ENCODE measurements at places on chromosomes 4 and X.

DNA sequence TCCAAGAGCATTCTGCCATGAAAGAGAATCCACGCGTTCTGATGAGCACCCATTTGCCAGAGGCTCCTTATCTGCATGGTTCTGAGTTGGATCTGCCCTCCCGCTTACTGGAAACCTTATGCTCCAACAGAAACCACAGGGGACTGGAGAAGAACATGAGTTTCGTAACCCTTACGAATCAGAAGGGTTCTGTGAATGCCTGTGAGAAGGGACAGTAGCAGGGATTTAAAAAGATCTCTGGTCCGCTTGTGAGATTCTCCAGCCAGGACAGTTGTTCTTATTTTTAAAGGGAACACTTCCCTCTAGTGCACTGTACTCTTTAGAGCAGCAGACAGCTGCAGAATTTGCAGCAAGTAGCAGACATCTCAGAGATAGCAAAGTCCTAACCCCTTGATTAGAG lies 22.5 kb upstream of the CENPU start:
- DNase-seq = no peak

GRCh38 chr4:19051831-19052230 lies 1030.3 kb upstream of the LCORL start:
- no peak for DNase-seq

GRCh38 chr4:139301821-139302611 lies at the start of gene NDUFC1:
TSS of gene NDUFC1 (minus strand) at chr4:139302477. CDS start at chr4:139295798, 6,679 bp downstream.
- DNase-seq = no peak

DNA sequence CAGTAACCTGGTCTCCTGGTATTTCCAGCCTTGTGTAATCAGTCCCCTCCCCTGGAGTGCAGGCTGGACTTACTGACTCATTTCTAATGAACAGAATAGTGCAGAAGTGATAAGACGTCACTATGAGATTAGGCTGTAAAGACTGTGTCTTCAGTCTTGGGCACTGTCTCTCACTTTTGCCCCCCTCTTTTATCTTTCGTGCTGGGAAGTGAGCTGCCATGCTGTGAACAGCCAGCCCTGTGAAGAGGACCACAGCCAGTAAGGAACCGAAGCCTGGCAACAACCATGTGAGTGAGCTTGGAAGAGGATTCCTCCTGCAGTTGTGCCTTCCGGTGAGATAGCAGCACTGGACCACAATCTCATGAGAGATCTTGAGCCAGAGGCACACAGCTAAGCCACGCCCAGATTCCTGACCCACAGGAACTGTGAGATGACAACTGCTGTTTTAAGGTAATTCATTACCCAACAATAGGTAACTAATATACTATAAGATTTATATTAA lies 67.5 kb upstream of the GPR34 start:
- DNase-seq = no peak

GRCh38 chr4:186623546-186623945 lies 68.2 kb upstream of the MTNR1A start:
- DNase-seq = no peak

DNA sequence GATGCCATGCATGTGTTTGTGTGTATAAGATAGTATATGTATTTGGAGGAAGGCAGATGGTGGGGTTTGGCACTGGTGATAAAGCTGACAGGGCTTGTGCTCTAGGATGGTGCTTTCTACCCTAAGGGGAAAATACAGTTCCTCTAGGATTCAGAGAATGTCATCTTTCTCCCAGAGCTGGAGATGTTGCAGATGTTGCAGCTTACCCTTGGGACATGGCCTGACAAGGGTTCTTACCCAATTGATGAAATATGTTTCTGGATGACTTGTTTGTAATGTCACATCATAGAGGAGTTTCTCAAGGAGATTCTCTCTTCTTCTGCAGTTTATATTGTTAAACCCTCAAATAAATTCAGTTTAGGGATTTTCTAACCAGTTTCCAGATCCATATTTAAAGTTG lies 52.5 kb upstream of the PITX2 start:
- no peak for DNase-seq

DNA sequence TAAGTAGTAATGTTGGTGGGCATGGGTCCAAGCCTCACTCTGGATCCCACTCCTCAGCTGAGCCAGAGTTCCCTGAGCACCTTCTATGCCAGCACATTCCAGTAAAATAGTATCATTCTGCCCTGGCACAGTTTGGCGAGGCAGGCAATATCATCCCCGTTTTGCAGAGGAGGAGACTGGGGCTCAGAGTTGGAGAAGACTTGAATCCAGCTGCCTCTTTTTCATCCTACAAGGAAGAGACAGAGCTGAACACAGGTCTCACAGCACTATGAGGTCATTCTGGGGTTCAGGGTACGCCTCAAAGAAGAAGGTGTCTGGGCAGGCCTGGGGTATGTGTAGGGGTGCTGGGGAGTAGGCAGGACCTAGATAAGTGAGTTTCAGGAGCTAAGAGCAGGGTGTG lies 103.9 kb upstream of the STX18 start:
- DNase-seq = no peak

- no peak for DNase-seq
These were observed 2.7 kb downstream of the PTPN13 start for GRCh38 chr4:86596807-86597206.

GRCh38 chrX:51803833-51804232 lies 60.6 kb downstream of the GSPT2 start:
- no peak for DNase-seq

DNA sequence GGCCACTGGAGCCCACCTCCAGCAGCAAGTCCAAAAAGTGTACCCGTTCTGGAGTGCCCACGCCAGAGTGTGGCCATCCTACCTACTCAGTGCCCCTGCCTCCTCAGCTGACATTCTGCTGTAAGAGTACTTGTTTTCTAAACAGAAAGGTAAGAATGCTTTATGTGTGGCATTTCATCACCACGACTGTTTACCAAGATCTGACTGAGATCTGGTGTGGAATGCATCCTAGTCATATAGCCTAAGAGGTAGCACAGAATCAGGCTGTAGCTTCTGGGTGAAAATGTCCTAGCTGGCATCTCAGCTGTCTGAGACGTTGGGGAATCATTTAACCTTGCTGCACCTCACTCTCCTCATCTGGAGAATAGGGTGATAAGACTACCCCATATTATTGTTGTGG lies 638.7 kb upstream of the TENM3 start:
- no peak for DNase-seq

- DNase-seq = no peak
These were observed 5.9 kb downstream of the COL25A1 start for GRCh38 chr4:109296527-109296926.

- DNase-seq = no peak
These were observed 772 bp downstream of the EOLA1 start for GRCh38 chrX:149541521-149542047.

DNA sequence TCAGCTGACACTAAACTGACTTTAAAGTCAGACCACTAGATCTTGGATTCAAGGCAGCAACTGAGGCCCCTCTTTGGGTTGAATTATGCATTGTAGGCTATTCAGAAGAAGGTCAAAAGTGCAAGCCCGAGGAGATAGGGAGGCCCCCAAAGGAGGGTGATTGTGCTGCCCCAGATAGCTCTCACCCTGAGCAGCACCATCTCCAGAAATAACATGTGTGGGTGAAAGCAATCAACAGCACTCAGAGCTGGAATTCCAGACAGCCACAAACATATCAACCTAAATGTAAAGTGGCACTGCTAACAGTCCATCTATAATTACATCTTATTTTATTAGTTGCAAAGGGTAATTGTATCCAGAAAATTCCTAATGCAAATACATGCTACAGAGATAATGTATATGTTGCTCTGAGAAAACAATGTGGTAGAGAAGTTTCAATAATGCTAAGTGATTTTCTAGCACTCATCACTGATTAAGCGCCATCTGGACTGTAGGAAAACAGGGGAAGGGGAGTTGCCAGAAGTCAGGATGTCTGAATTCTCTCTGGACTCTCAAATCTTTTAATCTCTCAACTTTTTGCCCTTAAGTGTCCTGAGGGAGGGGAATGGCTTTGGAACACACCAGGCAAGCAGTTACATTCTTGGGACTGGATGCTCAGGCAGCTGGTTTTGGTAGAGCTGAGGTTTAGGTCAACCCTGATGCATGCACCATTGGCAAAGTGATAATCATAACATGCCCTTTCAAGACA lies 61.8 kb upstream of the SFRP2 start:
- no peak for DNase-seq

- DNase-seq = no peak
These were observed 1189.6 kb downstream of the PCDH18 start for GRCh38 chr4:136342666-136343065.

DNA sequence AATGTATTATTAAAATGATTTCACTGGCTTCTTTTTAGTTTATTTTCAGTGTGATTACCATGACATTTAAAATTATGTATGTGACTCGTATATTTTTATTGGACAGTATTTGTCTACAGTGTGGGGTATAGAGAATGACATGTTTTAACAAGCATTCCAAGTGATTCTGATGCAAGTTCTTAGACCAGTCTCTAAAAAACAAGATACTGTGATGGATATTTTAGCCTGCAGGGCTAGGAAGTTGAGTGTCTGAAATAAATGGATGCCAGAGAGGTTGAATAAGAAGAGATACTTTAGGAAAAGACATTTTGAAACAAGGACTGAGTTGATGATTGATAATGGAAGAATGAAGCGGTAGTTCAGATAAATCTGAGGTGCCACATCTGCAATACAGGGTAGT lies 3.5 kb upstream of the MAD2L1 start:
- no peak for DNase-seq

Data from Panc1 (cell line).